ENCODE measurements at places on chromosomes 6 and 20. TPM values are rescaled to one million over a fixed set of nuclear protein-coding genes. Genes with fewer than 3 reads are reported as not detected.

BPIFB1 gene
- not detected for total RNA-seq

JPH2 gene
- total RNA-seq, result 0.53 TPM

CGA gene
- 0.13 TPM for total RNA-seq

MDFI gene
- total RNA-seq, result 45.8 TPM

All from HT1080 (cell line).